ENCODE measurements at places on chromosomes 11 and 22.

DNA sequence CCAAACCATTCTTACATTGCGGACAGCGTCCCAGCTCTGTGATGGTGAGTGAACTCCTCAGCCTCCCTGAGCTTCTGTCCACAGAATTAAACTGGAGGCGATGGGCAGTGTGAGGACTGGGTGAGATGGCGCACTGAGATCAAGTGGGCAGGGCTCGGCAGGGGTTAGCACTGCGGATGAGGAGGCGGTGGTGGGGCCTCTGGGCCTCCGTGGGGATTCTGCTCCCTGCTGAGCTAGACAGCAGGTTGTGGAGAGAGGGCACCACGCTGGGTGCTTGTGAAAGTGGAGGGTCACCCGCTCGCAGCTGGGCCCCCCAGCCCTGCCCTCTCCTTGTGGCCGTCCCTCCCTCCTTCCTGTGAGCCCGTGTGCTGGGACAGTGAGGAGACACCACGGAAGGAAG, 25.6 kb upstream of the PARVG start:
- no peak for DNase-seq

- DNase-seq = no peak
These were observed 75.7 kb upstream of the CCDC90B start for GRCh38 chr11:83361831-83362230.

DNA sequence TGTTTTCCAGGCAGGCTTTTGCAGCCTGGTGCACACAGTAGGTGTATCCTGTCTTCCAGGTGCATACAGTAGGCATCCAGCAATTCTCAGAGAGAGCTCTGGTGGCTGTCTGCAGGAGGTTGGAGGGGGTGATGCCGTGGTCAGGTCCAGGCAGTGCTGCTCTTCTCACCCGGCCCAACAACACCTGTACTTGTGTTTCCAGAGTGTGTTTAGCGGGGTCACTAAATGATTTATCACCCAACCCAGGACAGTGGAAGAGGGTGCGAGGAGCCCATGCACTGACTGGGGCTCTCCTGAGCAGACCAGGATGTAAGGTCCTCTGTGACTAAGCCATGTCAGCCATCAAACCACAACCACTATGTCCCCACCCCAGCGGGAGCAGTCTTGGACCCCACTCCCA, 18.6 kb upstream of the FGF3 start:
- peak; percentile 32 for DNase-seq

- no peak for DNase-seq
These were observed 26.2 kb downstream of the PRR14L start for GRCh38 chr22:31723723-31724122.

GRCh38 chr11:875769-876301, 33.2 kb downstream of the TSPAN4 start:
- no peak for DNase-seq

- no peak for DNase-seq
These were observed 71.8 kb upstream of the TP53I11 start for GRCh38 chr11:45022294-45023064.

DNA sequence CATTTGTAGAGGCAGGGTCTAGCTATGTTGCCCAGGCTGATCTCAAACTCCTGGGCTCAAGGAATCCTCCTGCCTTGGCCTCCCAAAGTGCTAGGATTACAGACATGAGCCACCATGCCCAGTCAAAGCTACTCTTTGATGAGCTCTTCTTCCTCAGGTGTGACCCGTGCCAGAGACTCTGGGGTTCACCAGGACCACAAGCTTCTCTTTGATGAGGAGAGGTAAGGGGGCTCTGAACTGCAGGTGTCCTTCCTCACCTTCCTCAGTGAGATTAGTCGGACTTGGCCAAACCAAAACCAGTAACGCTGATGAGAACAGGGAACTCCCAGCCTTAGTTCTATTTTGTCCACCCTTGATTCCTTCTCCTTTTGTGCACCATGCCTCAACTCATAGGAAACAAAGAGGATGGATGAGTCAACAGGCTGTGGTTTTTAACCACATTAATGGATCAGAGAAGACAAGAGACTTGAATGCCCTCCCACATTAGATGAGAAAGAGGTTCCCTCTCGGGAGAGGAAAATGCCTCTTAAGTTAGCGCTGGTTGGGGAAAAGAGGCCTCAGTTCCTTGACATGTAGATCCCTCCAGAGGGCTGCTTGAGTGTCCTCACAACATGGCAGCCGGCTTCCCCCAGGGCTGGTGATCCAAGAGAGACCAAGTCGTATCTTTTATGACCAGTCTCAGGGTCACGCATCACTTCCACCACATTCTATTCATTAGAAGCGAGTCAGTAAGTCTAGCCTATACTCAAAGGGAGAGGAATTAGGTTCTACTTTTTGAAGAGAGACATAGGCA, 25.7 kb upstream of the CTR9 start:
- no peak for DNase-seq
